ENCODE measurements at places on chromosomes 4 and X.

DNA sequence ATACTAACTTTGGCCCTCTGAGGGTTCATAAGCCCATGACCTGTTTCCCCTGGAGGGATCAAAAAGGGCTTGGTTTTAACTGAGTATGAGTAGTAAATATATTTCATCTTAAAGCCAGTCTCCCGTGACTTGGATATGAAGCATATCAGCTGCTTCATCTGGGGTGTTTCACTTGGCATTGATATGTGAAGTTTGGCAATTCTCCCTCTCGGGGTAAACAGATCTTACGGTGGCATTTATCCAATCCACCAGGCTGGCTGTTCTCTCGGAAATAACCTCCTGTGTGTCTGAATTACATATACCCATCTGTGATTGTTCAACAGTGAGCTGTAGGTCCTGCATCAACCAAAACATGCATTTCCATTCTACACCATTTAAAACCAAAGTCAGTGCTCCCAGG is 130.7 kb downstream of the ADAM29 start:
- no peak for DNase-seq

GRCh38 chrX:24343719-24344118 is 16.7 kb upstream of the SUPT20HL1 start:
- DNase-seq = no peak

- DNase-seq = no peak
Measured at GRCh38 chr4:24578364-24578763, 6.0 kb downstream of the DHX15 start.

GRCh38 chr4:112813790-112814189 is 176.8 kb downstream of the LARP7 start:
- no peak for DNase-seq

DNA sequence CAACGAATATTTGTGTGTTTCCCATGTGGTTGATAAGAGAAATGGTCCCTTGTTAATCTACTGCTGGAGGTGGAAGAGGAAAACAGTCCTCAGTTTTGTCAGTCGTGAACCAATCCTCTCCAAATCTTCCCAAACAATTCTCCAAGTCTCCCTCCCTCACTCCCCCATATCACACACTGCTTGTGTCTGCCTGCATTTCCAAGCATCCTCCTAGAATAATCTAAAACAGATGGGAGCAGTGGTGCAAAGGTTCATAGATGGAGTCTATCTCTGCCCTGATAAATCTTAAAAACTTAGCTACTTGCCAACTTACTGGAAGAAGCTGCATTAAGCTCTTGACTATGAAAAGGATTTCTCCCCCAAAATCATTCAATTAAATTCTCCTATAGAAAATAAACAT is 43.7 kb upstream of the SH3KBP1 start:
- DNase-seq = no peak

GRCh38 chr4:183507925-183508696 is 3.3 kb downstream of the ING2 start:
- no peak for DNase-seq

DNA sequence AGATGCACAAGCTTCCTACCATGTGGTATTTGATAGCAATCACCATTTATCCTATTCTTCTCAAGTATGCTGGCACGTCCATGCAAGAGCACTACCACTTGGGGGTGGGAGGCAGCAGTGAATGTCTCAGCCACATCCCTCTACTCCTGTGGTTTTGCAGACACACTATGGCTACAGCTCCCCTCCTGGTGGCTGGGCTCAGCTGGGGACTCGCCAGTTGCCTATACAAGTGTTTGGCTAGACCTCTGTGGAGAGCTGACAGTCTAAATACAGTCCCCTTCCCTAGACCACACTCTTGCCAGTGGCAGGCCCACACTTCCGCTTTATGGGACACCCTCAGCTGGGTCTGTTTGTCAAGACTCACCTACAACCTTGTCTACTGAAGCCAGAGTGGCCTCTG is 53.2 kb downstream of the ADGRA3 start:
- DNase-seq = no peak

GRCh38 chr4:88006956-88007303 is 505 bp upstream of the PKD2 start:
- no peak for DNase-seq

DNA sequence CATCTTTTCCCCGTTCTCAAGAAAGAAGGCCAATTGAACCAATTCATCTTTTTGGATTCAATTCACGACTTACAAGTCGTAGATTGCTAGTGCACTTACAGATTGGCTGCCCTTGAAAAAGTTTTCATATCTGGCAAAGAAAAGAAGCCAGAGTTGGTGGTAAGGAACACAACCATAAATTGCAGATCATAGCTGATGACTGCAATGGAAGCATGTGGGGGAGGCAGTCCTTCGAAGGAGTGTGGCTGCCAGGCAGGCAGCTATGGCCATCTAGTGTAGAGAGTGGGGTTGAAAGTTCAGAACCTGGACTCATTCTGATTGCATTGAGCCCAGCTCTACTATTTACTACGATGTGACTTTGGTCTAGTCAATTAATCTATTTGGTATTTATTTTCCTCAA is 4.5 kb downstream of the GPM6A start:
- DNase-seq = no peak

GRCh38 chrX:28099166-28099565 is 117.9 kb upstream of the DCAF8L1 start:
- no peak for DNase-seq

- DNase-seq = no peak
Measured at GRCh38 chr4:155795991-155796390, 37.2 kb downstream of the GUCY1B1 start.

- no peak for DNase-seq
Measured at GRCh38 chr4:12545812-12546211, 938.3 kb downstream of the RAB28 start.
